ENCODE measurements at places on chromosomes 3 and 15.

GRCh38 chr3:97817965-97818364, 3.8 kb upstream of the CRYBG3 start:
- DNase-seq = no peak

GRCh38 chr15:37693926-37694325, 240.5 kb upstream of the TMCO5A start:
- DNase-seq = peak; percentile 53

GRCh38 chr3:82416830-82417229, 655.4 kb upstream of the GBE1 start:
- no peak for DNase-seq

DNA sequence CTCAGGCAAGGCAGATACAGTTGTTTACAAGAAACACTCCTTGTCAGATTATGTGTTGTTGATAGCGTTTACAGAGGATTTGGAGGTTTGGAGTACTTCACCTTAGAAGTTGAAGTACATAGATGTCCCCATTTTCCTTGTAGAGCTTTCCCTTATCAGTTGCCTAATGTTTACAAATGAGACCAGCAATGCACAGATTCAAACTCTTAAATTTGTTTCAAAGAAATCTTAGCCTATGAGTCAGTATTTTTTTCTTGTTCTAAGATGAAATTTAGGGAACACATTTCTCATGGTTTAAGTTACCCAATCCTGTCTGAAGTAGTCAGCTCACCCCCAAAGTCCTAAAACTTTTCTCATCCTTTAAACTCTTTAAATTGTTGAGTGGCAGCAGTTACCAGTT, 6.3 kb upstream of the EIF5A2 start:
- no peak for DNase-seq

- DNase-seq = peak; percentile 7
These were observed 108.7 kb downstream of the P2RY1 start for GRCh38 chr3:152943645-152944044.

DNA sequence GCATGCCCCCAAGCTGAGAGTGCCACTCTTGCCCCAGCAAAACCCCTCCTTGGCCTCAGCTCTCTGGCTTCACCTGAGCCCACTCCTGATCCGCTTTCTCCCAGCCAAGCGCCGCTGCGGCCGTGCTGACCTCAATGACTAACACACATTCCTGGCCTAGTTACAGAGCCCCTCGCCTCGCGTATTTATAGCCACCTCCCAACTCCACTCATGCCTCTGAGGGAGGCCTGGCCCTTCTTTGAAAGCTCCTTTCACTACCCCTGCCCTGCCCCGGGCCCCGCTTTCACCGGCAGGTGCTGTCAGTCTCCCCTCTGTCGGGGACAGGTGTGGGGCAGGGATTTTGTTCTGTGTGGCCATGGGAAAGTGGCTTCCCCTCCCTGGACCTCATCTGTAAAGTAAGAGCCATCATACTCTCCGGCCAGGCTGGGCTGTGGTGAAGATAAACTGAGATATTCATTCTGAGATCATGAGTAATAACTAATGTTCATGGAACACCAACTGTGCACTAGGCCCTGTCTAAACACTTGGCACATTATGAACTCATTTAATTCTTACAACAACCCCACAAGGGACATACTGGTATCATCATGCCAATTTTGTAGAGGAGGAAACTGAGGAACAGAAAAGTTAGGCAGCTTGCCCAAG, 13.2 kb upstream of the ATP2B2 start:
- peak; percentile 51 for DNase-seq

DNA sequence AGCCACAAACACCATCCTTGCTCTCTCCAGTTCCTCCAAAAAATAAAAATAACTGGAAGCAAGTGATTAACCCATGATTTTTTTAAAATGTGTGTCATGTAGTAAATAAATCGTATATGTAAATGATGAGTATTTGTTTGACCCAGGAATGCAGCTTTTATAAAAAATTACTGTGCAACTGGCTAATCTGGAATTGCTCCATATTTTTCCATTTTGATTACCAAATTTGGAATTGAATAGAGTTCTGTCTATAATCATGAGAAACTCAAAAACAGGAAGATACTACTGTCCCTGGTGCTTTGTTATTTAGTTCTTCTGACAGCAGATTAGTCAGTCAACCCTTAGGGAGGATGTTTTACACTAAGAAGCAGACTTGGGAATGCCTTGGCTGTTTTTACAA, 116.2 kb downstream of the CCNL1 start:
- peak; percentile 14 for DNase-seq

GRCh38 chr3:134373271-134374104, 759 bp downstream of the AMOTL2 start:
- peak; percentile 95 for DNase-seq

DNA sequence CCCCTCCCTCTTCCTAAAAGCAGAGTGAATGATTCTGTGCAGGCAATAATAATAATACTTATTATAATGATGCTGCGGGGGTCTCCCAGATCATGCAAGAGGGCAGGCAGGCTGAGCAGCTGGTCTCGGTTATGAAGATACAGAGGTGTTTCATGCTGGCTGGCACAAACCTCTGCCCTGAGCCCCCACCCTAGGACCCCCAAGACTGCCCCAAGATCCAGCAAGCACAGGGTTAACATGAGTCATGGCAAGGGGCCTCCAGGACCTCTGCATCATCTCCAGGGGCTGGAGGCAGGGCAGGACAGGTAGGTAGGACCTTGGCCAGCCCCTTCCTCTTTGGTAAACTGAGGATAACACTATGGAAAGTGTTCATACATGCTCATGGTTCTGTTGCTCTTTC, 2.7 kb downstream of the MGLL start:
- DNase-seq = no peak

DNA sequence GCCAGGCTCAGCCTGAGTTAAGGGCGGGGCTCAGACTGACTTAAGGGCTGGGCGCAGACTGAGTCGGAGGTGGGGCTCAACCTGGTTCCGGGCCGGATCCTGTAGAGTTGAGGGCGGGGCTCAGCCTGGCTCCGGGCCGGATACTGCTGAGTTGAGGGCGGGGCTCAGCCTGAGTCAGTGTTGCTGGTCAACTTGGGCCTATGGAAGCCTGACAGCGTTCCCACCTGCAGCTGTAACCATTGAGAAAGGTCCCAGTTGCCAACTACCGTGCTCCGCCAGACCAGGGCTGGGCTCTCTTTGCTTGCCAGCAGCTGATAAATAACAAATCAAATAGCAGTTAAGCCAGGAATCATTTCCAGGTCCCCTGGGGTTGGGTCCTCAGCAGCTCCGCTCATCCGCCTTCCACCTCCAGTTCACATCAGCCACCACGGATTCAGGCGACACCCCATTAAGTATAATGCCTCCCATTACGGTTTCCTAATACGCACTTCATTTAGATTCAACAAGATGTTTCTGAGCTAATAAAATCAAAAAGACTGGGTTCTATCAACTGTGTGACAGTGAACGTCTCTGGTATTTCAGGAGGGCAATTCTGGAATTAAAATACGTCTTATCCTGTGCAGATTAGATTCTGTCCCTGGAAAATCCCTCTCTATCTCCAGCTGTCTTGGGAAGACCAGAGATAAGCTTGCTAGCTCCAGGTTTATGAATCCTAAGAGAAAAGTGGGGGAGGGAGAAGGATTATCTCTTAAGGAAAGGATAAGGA, 7.3 kb downstream of the GRIP2 start:
- DNase-seq = no peak

- DNase-seq = no peak
These were observed 909 bp downstream of the FGD5 start for GRCh38 chr3:14819671-14820070.

DNA sequence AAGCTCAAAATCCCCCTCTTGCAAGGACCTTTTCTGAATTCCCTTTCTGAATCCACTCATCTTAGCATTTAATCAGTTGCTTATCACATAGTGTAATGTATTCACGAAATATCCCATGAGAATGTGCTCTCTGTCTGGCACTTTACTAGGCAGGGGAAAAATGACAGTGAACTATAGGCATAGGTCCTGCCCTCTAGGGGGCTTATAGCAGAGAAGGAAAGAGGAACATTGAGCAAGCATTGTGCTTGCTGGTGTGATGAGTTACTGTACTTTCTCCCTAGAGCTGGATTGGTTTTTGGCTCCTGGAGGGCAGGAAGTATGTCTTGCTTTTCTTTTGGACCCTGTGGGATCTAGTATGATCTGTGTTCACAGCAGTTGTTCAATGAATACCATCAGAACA, 26.5 kb downstream of the DUOX2 start:
- no peak for DNase-seq

GRCh38 chr15:48466820-48467219, 135.6 kb downstream of the DUT start:
- no peak for DNase-seq

- DNase-seq = no peak
These were observed 28.8 kb upstream of the SYNM start for GRCh38 chr15:99076109-99076508.

Measured in fibroblast of skin of right biceps (primary cell).